Stimulated activated CD8-positive, alpha-beta memory T cell treated with anti-CD3 and anti-CD28 coated beads, Interleukin-12 subunit alpha, Interleukin-12 subunit beta, amount 100 ng/mL, for 4 hours (primary cell): ENCODE measurements at places on chromosomes 2 and 18.

DNA sequence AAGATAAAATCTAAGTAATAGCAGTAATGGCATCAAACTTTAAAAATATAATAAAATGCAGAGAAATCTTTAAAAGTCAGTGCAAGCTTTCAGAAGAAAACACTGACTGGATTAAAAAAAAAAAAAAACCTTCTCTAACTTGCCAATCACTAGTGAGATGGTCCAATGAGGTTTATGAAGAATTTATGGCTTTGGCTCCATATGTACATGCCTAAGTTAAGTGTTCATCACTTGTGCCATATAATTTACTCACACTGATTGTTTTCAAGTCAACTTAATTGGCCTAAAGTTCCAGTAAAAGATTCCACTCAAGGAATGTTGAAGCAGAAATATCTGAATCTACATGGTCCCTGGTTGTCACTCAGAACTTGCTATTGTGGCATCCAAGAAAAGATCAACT lies 40.7 kb upstream of the RAB27B start:
- no peak for DNase-seq

DNA sequence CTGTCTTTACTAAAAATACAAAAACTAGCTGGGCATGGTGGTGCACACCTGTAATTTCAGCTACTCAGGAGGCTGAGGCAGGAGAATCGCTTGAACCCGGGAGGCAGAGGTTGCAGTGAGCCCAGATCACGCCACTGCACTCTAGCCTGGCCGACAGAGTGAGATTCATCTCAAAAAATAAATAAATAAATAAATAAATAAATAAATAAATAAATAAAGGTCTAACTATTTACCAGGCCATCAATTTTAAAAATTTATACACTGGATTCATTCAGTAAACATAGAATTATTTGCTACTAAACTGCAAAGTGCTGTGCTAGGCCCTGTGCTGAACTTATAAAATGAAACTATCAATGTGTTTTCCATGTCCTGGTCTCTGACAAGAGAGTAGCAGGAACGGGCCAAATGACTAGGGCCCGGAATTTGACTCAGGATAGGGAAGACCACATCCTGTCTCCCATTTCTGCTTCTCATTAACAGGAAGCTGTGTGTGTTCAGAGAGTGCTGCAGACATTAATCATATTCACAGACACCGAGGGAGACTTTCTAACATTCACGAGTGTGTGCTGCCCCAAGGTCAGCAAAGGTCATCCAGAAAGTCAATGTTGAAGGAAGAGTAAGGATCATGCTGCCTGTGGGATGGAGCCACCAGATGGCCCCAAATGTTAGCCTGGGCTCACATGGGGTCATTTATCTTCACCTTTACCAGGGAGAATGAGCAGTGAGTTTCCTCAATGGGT lies 95.8 kb downstream of the SPP2 start:
- no peak for DNase-seq

DNA sequence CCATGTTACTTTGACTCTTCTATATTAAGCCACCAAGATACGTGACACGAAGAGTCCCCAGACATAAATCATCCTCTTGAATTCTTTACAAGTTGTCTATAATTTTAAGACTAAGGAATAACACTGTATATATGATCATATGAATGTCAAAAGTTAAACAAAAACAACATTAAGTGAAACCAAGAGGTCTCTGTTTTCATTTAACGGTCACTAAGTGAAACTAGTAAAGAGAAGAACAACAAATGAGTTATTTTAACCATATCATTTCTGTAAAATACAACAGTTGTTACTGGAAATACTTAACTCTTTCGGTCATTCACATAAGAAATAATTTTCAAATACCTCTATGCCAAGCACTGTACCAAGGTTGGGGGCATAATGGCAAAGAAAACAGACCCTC lies 45.7 kb upstream of the STK17B start:
- no peak for DNase-seq

GRCh38 chr2:236974148-236974547 lies 111.5 kb upstream of the COPS8 start:
- DNase-seq: no peak

GRCh38 chr18:61738488-61738887 lies 154.3 kb downstream of the RNF152 start:
- DNase-seq: no peak

DNA sequence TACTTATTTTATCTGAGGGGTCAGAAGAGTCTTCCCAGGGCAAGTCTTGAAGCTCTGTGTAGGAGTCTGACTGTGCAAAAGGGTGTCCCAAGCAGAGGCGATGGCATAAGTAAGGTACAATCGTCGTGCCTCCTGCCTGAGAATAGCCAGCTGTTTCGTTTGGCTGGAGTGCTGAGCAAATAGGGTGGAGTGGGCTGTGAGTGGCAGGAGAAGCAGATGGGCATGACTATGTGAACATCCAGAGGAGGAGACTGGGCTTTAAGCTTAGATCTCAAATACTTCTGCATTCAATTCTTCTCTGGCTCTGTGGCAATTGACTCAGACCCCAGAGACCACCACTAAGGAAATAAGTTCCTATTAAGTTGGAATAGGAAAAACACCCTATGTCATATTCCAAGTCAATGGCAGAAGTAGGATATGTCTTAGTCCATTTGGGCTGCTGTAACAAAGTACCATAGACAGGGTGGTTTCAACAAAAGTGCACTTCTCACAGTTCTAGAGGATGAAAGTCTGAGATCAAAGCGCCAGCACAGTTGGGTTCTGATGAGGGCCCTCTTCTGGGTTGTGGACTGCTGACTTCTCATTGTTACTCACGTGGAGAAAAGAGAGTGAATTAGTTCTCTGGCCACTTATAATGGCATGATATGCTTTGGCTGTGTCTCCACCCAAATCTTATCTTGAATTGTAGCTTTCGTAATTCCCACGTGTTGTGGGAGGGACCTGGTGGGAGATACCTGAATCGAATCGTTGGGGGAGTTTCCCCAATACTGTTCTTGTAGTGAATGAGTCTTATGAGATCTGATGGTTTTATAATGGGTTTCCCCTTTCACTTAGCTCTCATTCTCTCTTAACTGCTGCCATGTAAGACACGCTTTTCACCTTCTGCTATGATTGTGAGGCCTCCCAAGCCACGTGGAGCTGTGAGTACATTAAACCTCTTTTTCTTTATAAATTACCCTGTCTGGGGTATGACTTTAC lies 120.2 kb downstream of the LPIN1 start:
- DNase-seq: no peak

DNA sequence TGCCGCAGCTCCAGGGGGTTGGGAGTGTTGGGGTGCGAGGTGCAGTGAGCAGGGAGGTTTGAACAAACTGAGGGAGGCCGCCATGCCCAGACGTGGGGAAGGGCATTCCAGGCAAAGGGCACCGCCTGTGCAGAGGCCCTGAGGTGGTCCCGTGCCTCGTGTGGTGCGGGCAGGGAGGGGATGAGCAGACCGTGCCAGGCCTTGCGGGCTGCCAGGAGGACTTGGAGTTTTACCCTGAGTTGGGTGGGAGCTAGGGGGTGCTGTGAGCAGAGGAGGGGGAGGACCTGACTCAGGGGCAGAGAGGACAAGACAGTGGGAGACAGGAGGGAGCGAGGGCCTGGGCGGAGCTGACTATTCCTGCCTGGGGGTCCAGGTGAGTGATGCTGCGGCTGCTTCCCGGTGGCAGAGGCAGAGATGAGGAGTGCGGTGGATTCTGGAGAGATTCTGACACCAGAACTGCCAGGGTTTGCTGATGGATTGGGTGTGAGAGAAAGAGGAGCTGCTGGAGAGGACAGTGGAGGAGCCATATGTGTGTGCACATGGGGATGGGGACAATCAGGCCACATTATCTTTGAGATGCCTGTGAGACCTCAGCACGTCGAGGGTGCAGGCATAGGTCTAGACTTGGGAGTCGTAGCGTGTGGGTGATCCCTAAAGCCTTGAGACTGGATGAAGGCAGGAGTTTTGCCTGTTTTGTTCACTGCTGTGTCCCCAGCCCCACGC lies 23.4 kb downstream of the ZAP70 start:
- DNase-seq: no peak

DNA sequence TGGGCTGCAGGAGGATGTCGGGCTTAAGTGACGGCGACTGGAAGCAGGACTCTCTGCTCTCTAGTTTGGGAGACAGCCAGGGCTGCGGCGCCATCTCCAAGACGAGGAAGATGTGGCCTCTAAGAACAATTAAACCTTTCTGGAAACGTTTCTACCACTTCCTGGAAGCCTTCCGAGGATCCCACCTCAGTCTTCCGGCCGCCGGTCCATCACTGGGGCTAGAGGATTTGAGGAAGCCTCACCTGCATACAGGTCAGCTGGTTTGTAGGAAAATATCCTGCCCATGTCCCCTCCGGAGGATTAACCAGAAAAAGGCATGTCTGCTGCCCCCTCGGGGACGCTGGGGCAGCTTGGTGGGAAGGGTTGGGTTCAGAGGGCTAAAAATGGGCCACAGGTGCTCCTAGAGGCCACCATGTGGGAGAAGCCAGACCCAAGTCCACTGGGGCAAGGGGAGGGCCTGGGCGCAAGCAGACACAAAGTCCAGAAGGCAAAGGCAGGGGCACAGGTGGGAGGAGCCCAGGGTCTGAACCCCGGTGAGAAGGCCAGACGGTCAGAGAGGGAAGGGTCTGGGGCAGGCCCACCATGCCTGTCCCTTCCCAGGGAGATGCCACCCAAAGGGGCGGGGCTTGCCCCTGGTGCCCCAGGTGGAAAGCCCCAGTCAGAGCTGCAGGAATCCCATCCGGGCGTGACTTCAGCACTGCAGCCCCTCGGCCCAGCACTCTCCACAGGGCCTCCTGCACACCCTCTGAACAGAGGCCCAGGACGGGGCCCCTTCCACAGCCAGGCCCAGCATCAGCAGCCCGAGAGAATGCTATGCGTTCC lies 82.2 kb upstream of the ID2 start:
- DNase-seq: no peak

DNA sequence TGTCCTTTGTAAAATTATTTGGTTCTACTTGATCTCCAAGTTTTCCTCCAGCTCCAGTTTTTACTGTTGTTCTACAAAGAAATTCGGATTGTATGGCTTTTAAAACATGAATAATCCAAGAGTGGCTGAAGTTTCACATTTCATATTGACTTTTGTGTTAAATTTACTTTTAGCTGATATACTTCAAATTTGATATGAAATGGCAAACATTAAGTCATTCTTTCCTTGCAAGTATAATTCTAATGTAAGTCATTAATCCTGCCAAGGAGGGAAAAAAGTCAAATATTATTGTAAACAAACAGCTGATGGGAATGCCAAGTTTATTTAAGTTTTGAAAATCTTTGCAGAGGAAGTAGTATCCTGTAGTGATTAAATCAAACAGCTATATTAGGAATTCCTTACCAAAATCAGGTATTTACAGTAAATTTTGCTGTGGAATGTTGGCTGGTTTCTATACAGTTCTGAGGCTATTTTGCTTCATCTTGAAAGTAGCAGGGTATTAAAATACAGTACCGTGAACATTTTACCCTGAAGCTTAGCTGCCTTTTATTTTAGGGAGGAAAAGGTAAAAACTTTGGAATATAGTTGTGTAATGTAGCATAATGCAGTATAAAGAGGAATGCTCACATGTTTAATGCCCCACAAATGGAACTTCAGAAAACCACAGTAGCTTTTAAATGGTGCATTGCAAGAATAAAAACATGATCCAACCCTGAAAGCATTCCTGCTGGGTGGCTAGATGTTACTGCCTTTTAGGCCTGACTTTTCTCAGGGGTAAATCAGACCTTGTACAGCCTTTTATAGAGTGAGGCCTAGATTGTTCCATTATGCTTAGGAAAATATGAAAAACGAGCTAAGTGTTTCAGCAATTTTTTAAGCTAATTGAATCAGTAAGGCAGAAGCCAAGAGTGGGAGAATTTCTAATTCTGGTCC lies 62.7 kb upstream of the NT5C1B start:
- DNase-seq: no peak

GRCh38 chr2:142415461-142415860 lies 284.6 kb upstream of the LRP1B start:
- DNase-seq: no peak

DNA sequence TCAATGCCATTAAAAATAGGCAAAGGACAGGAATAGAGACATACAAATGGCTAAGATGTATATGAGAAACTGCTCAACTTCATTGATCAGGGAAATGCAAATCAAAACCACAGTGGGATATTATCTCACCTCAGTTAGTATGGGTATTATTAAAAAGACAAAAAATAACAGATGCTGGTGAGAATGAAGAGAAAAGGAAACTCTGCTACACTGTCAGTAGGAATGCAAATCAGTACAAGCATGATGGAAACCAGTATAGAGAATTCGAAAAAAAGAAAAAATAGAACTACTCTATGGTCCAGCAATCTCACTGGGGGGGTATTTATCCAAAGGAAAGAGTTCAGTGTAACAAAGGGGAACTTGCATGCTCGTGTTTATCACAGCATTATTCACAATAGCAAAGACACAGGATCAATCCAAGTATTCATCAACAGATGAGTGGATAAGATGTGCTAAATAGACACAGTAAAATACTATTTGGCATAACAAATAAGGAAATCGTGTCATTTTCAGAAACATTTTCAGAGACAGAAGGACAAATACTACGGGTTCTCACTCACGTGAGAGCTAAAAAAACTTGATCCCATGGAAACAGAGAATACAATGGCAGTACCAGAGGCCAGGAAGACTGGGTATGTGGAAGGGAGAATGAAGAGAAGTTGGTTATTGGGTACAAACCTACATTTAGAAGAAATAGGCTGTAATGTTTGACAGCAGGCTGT lies 60.6 kb downstream of the CCDC74A start:
- no peak for DNase-seq

- DNase-seq: peak; percentile 59
Measured at GRCh38 chr2:8680822-8681760, 765 bp upstream of the ID2 start.

GRCh38 chr2:18362696-18363095 lies 197.8 kb downstream of the RDH14 start:
- DNase-seq: no peak

DNA sequence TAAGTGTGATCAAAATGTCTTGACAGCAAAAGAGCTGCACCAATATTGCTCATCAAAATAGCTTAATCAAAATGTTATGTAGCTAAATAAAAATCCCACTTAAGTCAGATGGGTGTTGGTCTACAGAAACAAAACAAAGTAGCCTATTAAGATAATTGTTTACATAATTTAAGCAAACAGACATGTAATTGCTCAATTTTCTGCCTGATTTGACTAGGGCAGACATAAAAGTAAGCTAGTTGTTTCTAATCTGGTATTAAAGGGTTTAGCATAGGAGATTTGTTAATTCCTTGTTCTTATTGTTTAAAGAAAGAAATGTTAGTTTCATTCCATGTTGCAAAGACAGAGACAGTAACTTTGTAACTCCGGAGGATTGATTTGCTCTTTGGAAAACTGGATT lies 11.5 kb upstream of the FEZ2 start:
- DNase-seq: no peak
